ENCODE measurements at places on chromosomes 5 and 9.

DNA sequence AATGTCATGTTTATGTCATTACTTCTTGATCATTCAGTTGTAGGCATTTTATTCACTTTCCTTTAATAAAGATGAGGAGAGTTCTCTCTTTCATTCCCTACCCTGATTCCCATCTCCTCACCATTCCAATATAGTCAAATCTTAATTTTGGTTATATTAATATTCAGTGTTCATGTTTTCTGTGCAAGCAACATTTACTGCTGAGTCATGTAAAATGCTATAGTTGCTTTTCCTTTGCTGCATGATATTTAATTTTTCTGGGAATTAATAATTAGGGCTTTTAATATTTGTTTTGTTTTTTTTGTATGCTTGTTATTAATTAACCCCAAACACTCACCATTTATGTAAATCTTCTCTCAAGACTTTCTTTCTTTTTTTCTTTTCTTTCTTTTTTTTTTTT is 18.5 kb downstream of the POU4F3 start:
- no peak for DNase-seq

DNA sequence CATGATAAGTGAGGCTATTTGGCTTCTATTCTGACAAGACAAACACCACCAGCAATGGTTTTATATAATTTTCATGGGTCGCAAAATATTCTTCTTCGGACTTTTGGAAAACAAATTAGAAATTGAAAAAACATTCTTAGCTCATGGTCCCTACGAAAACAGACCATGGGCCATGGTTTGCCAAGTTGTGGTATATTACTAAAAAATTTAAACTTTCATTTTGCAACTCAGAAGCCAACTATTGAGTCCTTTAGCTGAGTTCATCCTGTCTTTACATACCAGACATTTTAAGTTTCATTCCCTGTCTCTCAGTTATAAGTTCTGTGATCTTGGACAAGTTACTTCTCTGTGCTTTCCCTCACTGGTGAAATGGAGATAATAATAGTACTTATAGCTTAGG is 198.1 kb downstream of the CSNK1G3 start:
- peak; percentile 49 for DNase-seq

DNA sequence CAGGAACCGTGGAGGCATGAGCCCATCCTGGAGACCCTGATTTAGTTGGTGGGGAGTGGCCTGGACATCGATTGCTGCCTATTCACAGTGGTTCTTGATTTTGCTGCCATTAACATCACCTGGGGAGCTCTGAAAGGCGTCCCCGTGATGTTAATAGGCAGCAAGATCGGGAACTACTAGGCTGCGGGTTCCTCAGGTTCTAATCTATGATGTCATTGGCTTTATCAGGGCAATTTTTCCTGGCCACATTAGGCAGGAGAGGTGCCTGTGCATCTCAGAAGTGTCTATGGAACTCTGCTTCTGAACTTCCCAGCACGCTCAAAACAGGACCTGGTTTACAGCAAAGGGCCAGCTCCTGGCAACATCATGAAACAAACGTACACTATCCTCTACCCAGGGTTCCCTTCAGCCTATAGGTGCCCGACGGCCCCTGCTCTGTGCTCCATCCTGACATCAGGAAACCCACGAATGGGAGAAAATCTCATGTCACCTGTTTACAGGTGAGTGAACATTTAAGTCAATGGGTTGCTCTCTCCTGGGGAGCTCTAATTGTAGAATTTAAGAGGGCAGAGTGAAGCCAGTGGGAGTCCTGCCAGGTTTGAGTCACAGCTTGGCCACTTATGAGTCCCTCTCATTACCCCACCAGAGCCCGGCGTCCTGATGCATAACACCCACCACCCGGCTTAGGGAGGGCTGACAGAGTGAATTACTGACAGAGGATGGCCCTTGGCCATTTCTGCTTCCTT is 49.4 kb downstream of the ROPN1L start:
- no peak for DNase-seq

- peak; percentile 75 for DNase-seq
These were observed 124.6 kb upstream of the MTAP start for GRCh38 chr9:21677834-21678233.

- no peak for DNase-seq
These were observed 180.9 kb downstream of the AOPEP start for GRCh38 chr9:94907264-94907936.

DNA sequence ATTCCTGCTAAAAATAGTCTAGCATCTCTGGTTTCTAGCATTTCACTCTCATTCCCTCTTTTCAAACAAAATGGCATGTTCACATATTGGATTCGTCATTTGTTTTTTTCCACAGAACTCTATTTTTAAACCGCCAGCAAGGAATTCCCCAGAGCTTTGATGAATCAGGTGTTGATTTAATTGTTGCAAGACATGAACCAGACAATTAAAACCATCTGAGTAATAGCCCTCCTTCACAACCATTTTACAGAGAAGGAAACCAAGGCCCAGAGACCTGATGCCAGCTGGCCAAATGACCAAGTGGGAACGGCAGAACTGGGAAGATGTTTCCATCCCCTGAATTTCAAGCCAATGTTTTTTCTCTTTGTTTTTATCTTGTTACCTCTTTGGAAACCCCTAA is 167.0 kb downstream of the CAAP1 start:
- DNase-seq = peak; percentile 28

DNA sequence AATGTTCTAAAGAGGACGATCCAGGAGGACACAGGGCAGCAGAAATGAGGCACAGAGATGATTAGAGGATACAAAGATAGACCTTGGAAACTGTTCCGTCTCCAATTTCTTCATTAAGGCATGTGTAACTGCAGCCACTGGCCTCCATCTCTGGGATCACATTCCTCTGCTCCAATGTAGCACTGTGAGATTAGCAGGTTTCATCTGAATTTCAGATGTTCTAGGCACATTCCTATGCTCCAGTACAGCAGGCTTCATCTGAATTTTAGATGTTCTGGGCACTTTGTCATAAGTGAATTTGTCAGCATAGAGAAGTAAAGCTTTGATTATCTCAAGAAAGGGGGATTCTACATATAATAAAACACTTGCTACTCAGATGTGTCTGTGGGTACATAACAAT is 671.4 kb downstream of the MTRR start:
- DNase-seq = no peak

DNA sequence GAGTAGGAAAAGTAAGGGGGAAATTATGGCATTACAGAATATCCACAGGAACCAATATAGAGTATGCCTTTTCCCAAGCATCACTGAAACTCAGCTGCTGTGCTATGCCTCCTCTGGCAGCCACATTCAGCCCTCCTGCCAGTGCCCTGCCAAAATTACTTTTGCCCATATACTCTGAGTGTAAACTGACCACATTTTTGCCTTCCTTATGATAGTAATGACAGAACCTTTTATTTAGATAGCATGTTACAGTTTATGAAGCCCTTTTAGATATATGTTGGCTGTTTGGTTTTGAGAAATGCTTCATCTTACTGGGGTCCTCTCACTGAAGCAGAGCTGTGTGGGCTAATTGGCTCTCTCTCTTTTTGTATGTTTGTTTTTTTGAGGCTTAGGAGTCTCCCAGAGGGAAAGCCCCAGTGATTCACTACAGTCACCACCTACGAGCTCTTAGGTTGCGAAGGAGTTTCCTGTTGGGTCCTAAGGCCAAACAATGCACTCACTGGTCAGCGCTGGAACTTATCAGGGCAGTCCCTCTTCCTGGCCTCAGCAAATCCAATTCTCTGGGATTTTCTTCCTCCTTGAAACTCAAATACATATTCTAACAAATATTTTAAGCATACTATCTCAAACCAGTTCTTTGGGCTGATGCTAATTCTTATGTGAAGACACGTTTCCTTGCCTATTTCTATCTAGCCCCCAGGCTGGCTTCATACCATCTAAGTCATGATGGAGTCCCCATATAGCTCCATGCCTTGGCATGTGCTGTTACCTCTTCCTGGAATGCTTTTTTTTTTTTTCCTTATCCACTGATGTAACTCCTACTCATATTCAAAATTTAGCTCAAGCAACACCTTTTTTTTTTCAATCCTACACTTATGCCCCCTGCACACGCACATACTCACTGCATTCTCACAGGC is 3.7 kb downstream of the PHF24 start:
- DNase-seq = peak; percentile 7

Data from fibroblast of skin of back (primary cell).